ENCODE measurements at places on chromosomes 2 and 18. TPM values are rescaled to one million over a fixed set of nuclear protein-coding genes. Genes with fewer than 3 reads are reported as not detected.

DNA sequence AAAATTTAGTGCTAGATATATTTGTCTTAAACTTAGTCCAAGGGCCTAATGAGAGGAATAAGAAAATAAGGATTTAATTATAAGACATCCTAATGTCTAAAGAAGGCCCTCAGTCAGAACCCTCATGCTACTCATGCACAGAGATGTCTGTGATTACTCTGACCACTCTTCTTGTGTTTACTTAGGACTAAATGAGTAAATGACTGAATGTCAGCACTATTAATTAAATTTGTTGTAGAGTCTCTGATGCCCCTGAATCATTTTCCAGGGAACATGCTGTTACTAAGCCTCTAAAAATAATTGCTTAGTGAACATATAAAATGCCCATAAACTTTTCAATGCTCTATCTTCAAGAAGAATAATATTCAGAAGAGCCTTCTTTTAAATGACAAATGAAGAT lies 32.4 kb downstream of the GULP1 start:
- no peaks in the 10 kb centered on the region for H3K27me3 ChIP-seq
- DNase-seq, result no peak
- H3K4me3 ChIP-seq, result no peak overlapping the region
- H3K27ac ChIP-seq, result no peak overlapping the region
- H3K36me3 ChIP-seq, result no peaks in the 10 kb centered on the region
- H3K4me1 ChIP-seq, result no peaks in the 10 kb centered on the region

GRCh38 chr18:73924836-73925235 lies 222.8 kb downstream of the FBXO15 start:
- H3K27ac ChIP-seq, result no peak overlapping the region
- H3K27me3 ChIP-seq, result no peaks in the 10 kb centered on the region
- H3K4me3 ChIP-seq, result no peak overlapping the region
- DNase-seq, result no peak

DNA sequence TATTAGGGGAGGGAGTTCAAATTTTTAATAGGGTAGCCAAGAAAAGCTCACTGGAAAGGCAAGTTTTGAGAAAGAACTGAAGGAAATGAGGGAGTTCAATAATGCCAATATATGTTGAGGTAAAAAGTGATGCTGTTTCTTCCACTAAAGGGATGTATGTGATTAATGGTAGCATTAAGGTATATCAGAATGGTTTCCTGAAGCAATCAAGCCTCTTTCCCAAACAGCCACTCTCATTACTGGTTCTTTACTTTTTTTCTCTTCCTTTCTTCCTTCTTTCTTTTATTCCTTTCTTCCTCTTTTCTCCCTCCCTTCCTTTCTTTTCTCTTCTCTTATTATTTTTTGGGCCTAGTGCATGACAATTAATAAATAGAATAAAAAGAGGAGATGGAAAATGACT lies 433.5 kb downstream of the SATB2 start:
- no peaks in the 10 kb centered on the region for H3K4me1 ChIP-seq
- no peak overlapping the region for H3K4me3 ChIP-seq
- no peaks in the 10 kb centered on the region for H3K27me3 ChIP-seq
- H3K27ac ChIP-seq, result no peak overlapping the region

The CNTNAP5 gene
- not detected for total RNA-seq

DNA sequence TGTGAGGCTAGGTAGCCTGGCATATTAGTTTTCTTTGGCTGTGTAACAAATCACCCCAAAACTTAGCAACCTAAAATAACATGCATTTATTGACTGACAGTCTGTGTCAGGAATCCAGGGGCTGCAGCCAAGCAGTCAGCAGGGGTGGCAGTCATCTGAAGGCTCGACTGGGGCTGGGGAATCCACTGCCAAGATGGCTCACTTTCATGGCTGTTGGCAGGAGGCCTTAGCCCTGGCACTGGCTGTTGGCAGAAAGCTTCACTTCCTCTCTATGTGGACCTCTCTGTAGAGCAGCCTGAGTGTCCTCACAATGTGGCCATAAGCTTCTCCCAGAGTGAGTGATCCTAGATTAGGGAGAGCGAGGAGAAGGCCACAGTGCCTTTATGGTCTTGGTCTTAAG lies 78.0 kb downstream of the LTBP1 start:
- no peaks in the 10 kb centered on the region for H3K27me3 ChIP-seq
- peaks cover 19% of the 10 kb centered on the region for H3K4me1 ChIP-seq
- no peak overlapping the region for H3K4me3 ChIP-seq
- DNase-seq, result no peak

DNA sequence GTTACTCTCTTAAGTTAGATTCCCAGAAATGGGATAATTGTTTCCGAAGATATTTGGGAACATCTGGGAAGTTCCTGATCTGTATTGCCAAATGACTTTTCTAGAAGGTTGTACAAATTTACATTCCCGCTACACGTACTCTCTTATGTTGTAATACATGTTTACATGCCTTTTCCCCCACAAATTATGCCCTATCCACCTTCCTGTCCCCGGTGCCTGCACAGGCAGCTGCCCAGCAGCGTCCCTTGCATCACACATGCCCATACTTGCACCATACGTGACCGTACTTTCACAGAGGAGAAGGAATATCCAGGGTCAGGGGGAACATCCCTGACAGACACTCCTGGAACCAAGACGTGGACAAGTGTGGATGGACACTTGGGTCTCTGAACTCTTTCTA lies 24.2 kb upstream of the KLF11 start:
- no peak for DNase-seq
- no peaks in the 10 kb centered on the region for H3K36me3 ChIP-seq
- no peaks in the 10 kb centered on the region for H3K4me1 ChIP-seq
- no peaks in the 10 kb centered on the region for H3K27me3 ChIP-seq
- no peak overlapping the region for H3K27ac ChIP-seq

The CYP1B1 gene
- 89.3 TPM for total RNA-seq

DNA sequence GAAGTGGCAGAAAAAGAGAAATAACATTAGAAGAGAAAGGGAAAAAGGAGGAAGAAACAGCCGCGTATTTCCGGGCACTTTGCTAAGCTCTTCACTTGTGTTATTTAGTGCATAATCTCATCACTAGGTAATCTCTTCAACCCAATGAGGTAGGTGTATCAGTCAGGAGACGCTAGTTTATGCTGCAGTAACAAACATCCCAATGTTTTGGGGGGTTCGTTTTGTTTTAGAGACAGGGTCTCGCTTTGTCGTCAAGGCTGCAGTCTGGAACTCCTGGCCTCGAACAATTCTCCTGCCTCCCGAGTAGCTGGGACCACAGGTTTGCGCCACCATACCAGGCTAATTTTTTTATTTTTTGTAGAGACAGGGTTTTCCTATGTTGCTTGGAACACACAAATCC lies 61.7 kb downstream of the ZFP36L2 start:
- no peak for DNase-seq
- peaks cover 38% of the 10 kb centered on the region for H3K4me1 ChIP-seq
- no peak overlapping the region for H3K4me3 ChIP-seq

- no peaks in the 10 kb centered on the region for H3K27me3 ChIP-seq
- H3K27ac ChIP-seq, result no peak overlapping the region
- peaks cover 9% of the 10 kb centered on the region for H3K4me1 ChIP-seq
- H3K4me3 ChIP-seq, result no peak overlapping the region
- H3K36me3 ChIP-seq, result no peaks in the 10 kb centered on the region
Measured at GRCh38 chr2:234254783-234255521, 204.4 kb downstream of the SPP2 start.

The IL36B gene
- total RNA-seq, result not detected

The MAP4K3 gene
- 35.4 TPM for total RNA-seq

DNA sequence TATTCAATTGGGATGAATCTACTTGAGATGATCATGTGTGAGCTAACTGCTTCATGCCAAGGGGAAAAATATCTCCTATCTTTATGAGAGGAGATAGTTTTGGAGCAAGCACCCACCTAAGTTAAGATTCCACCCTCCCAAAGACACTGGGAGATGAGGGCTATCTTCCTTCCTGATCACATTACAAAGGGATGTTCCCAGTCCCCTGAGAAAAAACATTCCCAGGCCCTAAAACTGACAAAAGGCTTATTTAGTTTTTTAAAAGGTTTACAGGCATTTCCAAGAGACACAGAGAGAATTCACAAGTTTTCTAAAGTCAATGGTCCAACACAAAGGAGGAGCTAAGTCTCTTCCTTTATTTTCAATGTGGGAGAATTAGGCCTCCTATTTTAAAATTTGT lies 401.5 kb downstream of the FBXO15 start:
- peaks cover 6% of the 10 kb centered on the region for H3K4me1 ChIP-seq
- DNase-seq, result no peak
- H3K27ac ChIP-seq, result no peak overlapping the region
- no peaks in the 10 kb centered on the region for H3K27me3 ChIP-seq
- no peak overlapping the region for H3K4me3 ChIP-seq

GRCh38 chr2:198017068-198017467 lies 212.7 kb downstream of the PLCL1 start:
- no peaks in the 10 kb centered on the region for H3K27me3 ChIP-seq
- no peak for DNase-seq
- H3K4me1 ChIP-seq, result peaks cover 30% of the 10 kb centered on the region
- H3K4me3 ChIP-seq, result no peak overlapping the region
- no peaks in the 10 kb centered on the region for H3K36me3 ChIP-seq

DNA sequence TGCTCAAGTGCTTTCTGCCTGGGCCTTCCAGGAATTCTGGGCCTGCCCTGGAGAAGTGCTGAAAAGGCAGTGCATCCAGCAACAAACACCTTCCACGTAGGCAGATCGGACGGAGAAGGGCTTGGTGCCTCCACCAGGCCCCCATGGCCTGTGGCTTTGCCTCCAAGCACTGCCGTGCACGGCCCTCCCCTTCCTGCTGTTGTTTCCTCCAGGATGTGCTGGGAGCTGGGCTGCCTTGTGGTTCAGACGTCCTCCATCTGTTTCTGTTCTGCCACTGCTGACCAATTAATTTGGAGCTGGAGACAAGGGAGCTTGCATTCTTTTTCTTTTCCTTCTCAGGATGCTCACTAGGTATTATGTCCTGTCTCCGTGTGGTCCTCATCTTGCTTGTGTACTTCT lies 197.0 kb downstream of the HRH4 start:
- H3K27ac ChIP-seq, result no peak overlapping the region
- no peaks in the 10 kb centered on the region for H3K36me3 ChIP-seq
- H3K4me1 ChIP-seq, result peaks cover 46% of the 10 kb centered on the region
- peak; percentile 26 for DNase-seq
- no peak overlapping the region for H3K4me3 ChIP-seq

The TGOLN2 gene
- total RNA-seq, result 68.1 TPM

The NYAP2 gene
- 0.04 TPM for total RNA-seq

GRCh38 chr2:43634604-43635306 lies 2.3 kb upstream of the PLEKHH2 start:
- peaks cover 70% of the 10 kb centered on the region for H3K27me3 ChIP-seq
- no peaks in the 10 kb centered on the region for H3K36me3 ChIP-seq

The KLHL41 gene
- 129 TPM for total RNA-seq

The CYP26B1 gene
- total RNA-seq, result 4.1 TPM

- no peak overlapping the region for H3K4me3 ChIP-seq
- H3K36me3 ChIP-seq, result no peaks in the 10 kb centered on the region
- H3K27me3 ChIP-seq, result no peaks in the 10 kb centered on the region
Measured at GRCh38 chr2:215879977-215880940, 133.1 kb downstream of the MREG start.

DNA sequence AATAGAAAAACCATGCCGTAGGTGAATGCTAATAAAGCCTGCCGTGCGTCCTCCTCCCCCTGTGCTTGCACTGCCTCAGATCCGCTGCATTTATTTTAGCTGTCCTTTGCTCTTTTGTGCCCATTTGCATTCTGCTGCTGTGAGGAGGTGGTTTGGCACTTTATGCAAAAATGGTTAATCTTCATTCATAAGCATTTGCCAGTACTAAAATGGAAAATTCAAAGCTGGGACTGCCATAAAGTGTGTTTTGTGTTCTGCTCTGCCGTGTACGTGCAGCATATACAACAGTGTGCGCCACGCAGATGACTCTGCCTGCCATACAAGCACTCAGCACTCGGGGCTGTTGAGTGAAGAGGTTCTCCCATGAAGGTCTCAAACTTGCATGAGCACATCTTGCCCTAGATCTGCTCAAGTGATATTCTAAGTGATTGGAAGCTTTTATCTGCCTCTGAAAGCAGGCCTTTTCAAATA lies 73.6 kb downstream of the SPATS2L start:
- H3K4me3 ChIP-seq, result no peak overlapping the region
- no peak overlapping the region for H3K27ac ChIP-seq
- H3K27me3 ChIP-seq, result no peaks in the 10 kb centered on the region
- peaks cover 56% of the 10 kb centered on the region for H3K4me1 ChIP-seq
- no peaks in the 10 kb centered on the region for H3K36me3 ChIP-seq

The COPS8 gene
- 112 TPM for total RNA-seq

DNA sequence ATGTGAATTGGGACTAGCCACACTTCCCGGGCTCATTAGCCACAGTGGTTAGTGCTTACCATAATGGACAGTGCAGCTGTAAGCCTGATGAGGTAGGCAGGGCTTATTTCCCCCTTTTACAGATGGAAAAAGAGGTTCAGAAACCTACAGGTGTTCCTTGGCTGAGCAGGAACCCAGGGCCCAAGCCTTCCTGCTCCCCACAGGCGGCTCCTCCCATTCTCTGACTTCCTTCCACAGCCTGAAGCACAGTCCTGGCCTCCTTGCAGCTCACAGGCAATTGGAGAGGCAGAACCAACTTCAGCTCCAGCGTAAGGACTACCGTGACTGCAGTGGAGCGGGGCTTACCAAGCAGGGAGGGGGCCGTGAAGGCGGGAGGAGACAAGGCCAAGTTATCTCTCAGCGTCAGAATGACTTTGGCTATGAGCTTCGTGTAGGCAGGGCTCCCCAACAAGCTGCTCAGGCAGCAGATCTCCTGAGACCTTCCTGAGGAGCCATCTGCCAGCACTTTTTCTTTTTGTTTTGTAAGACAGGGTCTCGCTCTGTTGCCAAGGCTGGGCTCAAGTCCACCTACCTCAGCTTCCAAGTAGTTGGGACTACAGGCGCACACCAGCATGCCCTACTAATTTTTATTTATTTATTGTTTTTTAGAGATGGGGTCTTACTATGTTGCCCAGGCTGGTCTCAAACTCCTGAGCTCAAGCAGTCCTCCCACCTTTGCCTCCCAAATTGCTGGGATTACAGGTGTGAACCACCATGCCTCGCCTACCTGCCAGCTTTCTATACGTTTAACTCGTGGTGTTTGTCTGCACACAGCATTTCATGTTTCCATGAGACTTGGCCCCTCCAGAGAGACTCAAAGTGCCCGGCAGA lies 34.2 kb upstream of the NT5DC4 start:
- no peaks in the 10 kb centered on the region for H3K4me1 ChIP-seq
- no peak overlapping the region for H3K4me3 ChIP-seq
- H3K36me3 ChIP-seq, result no peaks in the 10 kb centered on the region
- H3K27ac ChIP-seq, result no peak overlapping the region

- no peaks in the 10 kb centered on the region for H3K27me3 ChIP-seq
- no peak overlapping the region for H3K27ac ChIP-seq
- H3K4me1 ChIP-seq, result peaks cover 38% of the 10 kb centered on the region
- no peak for DNase-seq
- no peak overlapping the region for H3K4me3 ChIP-seq
Measured at GRCh38 chr2:39375917-39376316, 61.2 kb downstream of the MAP4K3 start.

DNA sequence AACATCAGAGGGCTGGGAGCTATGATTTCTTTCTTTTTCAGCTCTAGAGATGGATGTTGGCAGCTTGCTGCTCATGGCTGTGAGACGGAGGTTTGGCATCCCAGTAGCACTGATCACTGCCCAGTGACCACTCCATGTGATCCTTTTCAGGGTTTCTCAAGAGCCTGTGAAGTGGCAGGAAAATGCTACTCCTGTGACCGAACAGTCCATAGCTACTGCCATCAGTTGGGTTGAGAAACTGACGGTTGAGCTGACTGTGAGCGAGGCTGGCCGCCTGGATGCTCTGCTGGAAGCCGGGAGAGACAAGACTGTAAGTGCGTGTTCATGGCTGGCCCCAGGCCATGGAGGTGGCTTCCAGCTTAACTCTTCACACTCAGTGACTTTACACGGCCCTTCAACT lies 34.2 kb downstream of the VWA3B start:
- H3K4me3 ChIP-seq, result no peak overlapping the region
- peaks cover 2% of the 10 kb centered on the region for H3K4me1 ChIP-seq
- no peak overlapping the region for H3K27ac ChIP-seq
- H3K36me3 ChIP-seq, result no peaks in the 10 kb centered on the region
- peaks cover 5% of the 10 kb centered on the region for H3K27me3 ChIP-seq
- no peak for DNase-seq

Data from heart right ventricle (tissue), 16 donors.